ENCODE measurements at places on chromosomes 2 and 18.
A peak's percentile ranks its signal among the peaks of the same experiment; 100 is the strongest.

GRCh38 chr18:77087393-77088141 is 45.0 kb downstream of the MBP start:
- DNase-seq: peak; percentile 52

DNA sequence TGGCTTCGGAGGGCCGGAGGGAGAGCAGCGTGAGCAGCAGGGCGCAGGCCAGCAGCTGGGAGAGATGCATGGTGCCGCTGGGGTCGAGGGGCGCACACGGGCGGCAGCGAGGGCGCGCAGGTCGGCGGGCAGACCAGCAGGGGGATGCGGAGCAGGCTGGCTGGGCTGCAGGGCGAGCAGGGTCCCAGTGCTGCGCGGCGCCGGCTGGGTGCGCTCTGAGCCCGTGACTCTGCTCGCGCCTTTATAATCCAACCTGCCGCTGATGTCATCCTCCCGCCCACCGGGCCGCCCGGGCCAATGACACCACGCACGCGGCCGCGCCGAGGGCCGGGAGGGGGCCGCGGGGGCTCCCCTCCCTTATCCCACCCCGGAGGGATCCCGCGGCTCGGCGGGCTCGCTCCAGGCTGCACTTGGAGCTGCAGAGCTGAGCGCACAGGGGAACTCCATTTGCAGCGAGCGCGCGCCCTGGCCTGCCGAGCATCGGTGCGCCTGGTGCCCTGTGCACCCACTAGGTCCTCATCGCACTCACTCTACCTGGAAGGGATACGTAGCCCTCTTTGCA is at the start of gene NPPC:
TSS of gene NPPC (minus strand) at position 217 of the 562 bp plus-strand sequence. CDS start at position 70, 147 bp downstream.
- DNase-seq: no peak

- no peak for DNase-seq
These were observed 250.2 kb upstream of the MEX3C start for GRCh38 chr18:51447351-51448342.

DNA sequence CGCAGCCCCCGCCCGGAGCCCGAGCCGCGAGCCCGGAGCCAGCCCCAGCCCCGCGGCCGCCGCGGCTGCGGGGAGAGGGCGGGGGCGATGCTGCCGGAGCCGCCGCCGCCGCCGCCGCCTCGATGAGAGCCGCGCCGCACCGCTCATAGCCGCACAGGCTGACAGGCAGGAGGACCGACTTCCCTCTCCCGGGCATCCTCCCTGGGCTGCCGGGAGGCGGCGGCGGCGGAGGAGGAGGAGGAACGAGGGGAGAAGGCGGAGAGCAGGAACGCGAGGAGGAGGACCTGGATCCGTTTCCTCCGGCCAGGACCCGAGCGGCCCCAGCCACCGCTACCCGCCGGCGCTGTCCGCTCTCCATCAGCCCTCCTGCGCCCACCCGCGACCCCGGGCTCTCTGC is 370 bp downstream of the KLHL29 start:
- DNase-seq: peak; percentile 84

- no peak for DNase-seq
These were observed 212.7 kb upstream of the FSHR start for GRCh38 chr2:49367003-49367402.

GRCh38 chr2:137838255-137839092 is 125.8 kb upstream of the HNMT start:
- peak; percentile 29 for DNase-seq

- no peak for DNase-seq
These were observed 70.4 kb downstream of the CWC22 start for GRCh38 chr2:179936654-179937053.

DNA sequence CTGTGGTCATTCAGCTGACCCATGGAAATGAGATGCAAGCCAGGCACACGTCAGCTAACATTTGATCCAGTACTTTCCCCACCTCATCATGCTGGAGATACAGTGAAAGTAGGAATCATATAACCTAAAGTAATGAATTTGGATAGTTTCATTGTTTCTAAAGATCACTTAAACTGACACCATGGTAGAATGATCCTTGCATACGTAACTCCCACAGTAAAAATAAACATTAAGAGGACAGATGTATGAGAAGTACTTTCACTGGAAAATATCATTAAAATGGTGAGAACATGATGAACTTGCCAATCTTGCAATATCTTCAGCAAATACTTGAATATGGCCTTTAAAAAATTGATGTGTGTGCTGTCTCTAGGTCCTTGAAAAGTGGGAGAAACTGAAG is 85.4 kb downstream of the MAIP1 start:
- DNase-seq: no peak

DNA sequence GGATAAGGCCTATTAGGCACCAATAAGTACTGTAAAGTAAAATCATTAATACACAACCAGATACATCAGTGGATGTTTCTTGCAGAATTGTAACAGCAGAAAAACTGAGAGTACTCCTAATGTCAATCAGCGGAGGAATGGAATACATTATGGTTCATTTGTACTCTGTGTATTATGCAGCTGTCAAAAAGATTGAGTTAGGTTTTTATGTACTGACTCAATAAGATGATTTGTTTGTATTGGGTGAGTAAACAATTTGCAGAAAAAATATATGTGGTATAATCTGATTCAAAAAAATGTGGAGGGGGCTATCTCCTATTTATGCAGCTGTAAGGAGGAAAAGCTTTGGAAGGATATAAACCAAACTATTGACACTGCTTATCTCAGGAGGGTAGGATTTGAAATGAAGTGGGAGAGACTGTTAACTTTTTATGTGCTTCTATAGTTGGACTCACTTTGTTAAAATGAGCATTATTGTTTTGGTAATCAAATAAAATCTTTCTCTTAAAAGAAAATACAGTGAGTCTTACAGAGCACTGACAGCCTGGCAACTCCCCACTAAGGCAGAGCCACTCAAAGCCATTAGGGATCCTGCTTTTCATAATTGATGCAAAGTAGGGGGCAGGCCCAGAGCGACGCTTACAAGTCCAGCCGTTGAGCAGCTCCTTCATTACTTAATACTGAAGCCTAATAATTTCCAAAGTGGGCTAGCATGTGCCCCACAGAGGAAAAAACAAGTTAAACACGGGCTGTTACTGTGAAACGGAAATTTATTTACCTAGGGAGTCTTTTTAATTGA is 168.8 kb downstream of the PHLPP1 start:
- DNase-seq: no peak

- peak; percentile 16 for DNase-seq
These were observed 133.1 kb downstream of the NCKAP5 start for GRCh38 chr2:133434959-133435668.

GRCh38 chr2:132958887-132959286 is 288.9 kb upstream of the LYPD1 start:
- no peak for DNase-seq

DNA sequence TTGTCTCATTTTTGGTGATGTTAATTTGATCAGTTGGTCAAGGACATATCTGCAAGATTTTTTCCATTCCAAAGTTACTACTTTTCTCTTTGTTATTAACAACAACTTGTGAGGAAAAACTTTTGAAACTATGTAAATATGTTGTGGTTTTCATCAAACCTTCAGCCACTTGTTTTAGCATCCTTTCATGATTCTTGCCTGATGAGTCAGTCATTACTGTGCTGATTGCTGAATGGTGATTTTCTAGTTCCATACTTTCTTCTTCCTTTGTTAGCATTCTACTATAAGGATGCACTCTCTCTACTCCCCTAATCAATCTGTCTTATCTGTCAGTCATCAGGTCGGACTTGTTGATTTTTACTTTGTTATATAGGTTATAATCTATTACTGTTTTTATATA is 10.9 kb downstream of the TMEM87B start:
- DNase-seq: peak; percentile 44

GRCh38 chr2:232170396-232170795 is 208.2 kb upstream of the ALPP start:
- no peak for DNase-seq

- DNase-seq: no peak
These were observed 710.4 kb downstream of the RNF144A start for GRCh38 chr2:7627583-7627982.

DNA sequence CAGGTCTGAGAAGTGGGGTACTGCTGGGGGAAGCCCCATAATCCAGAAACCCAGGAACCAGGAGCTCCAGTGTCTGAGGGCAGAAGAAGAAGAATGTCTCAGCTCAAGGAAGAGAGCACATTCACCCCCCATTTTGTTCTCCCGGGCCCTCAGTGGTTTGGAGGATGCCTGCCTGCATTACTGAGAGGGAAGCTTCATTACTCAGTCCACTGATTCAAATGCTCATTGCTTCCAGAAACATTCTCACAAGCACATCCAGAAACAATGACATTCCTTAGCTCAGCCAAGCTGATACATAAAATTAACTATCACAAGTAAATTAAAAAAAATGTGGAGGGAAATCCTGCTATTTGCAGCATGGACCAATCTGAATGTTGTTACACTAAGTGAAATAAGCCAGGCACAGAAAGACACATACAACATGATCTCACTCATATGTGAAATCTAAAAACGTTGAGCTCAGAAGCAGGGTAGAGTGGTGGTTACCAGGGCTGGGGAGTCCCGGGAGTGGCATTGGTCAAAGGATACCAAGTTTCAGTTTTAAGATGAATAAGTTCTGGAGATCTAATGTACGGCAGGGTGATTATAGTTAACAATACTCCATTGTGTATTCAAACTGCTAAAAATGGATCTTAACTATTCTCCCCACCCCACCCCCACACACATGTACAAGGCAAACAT is 459.3 kb downstream of the GALR1 start:
- DNase-seq: no peak

GRCh38 chr2:206341396-206341795 is 66.9 kb downstream of the ZDBF2 start:
- DNase-seq: no peak

GRCh38 chr18:12828116-12829051 is 55.7 kb downstream of the PTPN2 start:
- DNase-seq: no peak

All from hepatic stellate cell (primary cell).